ENCODE measurements at places on chromosomes 7 and 10.

DNA sequence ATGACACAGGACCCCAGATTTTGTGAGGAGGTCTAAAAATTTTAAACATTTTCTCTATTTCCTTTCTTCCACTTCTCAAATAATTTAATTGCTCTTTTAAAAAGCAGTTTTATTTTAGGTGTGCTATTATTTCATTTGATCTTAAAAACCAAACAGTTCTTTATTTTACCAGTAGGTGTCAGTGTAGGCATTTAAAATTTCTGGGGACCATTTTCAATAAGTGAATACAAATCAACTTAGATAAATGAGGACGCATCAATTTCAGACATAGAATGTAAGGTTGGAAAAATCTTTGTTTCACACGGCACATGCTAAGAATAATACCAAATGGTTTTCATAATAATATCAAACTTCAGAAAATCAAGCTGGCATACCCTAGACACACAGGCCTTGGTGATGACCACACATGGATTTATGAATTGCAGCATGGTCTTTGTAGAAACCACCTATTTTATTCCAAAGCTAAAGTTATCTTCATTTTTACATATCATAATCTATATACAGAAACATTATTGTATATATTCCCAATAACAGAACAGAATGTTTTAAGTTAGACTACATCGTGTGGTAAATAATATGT is 127.6 kb upstream of the SLC26A5 start:
- DNase-seq: no peak

DNA sequence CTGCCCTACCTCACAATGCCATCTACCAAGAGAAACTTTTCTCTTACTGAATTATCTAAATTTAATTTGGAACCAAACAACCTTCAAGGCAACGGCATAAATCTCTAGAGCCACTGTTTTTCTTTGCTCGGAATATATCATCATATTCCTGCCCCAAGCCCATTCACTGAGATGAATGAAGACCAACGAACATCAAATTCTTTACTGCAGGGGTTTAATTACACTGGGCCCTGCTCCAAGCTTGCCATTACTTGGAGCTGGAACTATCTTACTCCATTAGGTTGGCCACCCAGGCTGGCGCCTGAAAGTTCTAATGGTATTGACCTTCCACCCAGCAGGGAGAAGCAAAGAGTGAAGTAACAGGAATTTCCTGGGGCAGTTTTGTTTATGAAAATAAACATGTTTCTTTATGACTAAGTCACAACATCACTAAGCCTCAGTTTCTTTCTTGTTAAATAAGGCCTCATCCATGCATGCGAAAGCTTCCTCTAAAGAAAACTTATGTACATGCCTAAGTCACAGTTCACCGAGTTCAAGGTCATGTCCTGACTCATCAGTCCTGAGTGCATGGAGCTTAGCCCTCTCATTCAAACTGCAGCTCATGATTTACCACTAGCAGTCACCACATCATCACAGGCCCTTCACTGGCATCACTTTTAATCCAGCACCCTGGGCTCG is 42.1 kb upstream of the ANAPC16 start:
- no peak for DNase-seq

DNA sequence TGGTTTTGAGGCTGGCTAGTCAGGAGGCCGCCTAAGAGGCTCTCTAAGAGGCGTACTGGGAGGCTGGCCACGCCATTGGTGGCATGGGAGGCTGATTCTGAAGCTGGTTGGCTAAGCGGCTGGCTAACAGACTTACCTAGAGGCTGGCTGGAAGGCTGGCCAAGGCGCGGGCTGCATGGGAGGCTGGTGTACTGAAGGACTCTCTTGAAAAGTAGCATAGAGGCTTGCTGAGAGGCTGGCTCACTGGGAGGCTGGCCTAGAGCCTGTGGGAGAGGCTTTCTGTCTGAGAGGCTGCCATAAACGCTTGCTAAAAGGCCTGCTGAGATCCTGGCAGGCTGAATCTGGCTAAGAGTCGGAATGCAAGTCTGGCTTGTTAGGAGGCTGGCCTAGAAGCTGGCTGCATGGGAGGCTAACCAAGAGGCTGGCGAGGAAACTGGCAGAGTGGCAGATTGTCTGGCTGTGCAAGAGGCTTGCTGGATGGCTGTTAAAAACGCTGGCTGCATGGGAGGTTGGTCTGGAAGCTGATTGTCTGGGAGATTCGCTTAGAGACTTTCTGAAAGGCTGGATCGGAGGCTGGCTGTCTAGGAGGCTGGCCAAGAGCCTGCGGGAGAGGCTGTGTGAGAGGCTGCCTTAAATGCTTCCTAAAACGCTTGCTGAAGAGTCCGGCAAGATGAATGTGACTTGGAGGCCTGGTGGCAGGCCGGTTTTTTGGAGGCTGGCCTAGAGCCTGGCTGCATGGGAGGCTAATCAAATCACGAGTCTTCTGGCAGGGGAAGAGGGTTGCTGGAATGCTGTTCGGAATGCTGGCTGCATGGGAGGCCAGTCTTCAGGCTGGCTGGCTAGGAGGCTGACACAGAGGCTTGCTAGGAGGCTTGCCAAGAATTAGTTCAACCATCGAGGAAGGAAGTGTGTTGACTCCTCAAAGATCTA is 134.2 kb downstream of the OR13A1 start:
- DNase-seq: no peak

GRCh38 chr10:57905010-57905409 is 362.7 kb downstream of the IPMK start:
- DNase-seq: no peak

GRCh38 chr10:55169493-55169892 is 368.5 kb upstream of the PCDH15 start:
- DNase-seq: no peak

DNA sequence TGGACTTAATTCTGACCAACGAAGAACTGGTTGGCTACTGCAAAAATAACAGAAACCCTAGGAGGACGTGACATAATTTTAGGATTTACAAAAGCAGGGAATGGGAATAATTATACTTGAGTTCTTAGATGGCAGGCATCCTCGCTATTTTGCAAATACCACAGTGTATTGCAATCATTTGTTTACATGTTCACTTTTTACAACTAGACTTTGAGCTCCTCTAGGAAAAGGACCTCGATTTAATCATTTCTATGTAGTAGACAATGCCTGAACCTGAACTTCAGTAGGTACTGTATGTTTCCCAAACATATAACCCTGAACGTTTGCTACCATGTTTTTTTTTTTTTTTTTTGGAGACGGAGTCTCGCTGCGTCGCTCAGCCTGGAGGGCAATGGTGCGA is 137.7 kb downstream of the CNOT4 start:
- no peak for DNase-seq

DNA sequence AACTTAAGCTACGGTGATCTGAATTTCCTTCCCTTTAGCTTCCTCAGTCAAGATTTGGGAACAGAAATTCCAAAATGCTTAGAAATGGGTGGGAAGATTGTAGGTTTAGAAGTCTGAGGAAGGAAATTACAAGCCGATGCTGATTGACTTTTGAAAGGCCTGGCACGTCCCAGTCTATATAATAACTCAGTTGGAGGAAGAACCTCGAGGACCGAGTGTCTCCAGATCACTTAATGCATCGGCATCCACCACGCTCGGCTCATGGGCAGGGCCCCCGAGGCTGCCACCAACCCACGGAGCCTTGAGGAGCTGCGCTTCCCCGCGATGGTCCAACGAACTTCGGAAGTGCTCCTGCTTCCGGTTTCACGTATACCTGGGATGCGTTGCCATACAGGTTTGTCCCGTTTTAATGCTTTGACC is 10.4 kb upstream of the SP8 start:
- DNase-seq: no peak

DNA sequence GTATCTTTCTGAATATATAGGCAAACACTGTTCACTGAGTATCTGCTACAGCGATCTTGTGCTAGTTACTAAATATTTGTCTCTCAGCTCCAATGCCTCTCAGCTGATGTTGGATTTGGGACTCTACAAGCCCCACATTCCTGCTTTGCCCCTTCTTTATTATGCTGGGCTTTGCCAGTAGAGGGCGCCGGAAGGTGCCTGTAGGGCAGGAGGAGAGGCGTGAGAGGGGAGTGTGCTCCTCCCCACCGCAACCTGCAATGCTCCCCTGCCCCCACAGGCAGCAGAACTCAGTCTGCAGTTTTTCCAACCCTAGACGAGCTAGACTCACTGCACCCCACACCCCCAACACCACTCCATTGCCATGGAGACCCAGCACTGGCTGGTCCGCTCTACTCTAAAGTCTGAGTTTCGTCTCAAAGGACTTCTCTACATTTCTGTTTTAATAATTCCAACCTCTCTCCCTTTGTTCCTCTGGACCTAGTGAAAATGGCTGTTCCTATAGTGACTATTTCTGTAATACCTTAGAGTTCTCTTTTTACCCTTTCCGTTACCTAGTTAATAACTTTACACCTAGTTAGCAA is 337.6 kb downstream of the CCSER2 start:
- DNase-seq: no peak

GRCh38 chr7:18020138-18020715 is 7.4 kb downstream of the PRPS1L1 start:
- no peak for DNase-seq

DNA sequence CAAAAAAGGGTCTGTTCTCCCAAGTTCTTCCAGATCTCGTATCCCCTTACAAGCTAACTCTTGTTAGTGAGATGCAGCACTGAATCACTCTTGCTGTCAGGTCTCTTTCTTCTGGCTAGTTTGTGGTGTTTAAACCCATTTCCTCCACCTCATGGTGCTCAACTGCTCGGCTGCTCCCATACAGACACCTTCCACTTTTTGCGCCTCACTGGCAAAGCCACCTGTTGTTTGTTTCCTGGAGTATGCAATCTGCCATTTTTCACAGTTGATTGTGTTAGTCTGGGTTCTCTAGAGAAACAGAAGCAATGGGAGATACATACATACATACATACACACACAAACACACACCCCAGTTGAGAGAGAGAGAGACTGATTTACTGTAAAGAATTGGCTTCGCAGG is 124.4 kb upstream of the SP8 start:
- DNase-seq: no peak

- DNase-seq: no peak
Measured at GRCh38 chr10:62080905-62081304, 179.4 kb downstream of the ARID5B start.

DNA sequence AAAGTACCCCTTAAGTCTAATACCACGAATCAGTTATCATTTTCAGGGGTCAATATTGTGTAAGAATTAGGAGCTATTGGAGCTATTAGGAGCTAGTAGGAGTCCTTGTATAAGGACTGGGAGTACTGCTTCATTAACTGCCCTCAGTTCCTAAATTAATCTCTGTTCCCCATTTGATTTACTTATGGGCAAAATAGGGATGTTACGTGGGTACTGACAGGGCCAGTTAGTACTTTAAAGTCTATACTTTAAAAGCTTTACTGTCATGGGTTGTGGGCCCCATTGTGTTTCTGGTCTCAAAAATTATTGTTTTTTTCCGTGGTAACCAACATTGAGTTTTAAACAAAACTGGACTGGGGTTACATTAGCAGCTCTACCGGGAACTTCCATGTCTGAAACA is 60.3 kb downstream of the PRKAR2B start:
- no peak for DNase-seq

DNA sequence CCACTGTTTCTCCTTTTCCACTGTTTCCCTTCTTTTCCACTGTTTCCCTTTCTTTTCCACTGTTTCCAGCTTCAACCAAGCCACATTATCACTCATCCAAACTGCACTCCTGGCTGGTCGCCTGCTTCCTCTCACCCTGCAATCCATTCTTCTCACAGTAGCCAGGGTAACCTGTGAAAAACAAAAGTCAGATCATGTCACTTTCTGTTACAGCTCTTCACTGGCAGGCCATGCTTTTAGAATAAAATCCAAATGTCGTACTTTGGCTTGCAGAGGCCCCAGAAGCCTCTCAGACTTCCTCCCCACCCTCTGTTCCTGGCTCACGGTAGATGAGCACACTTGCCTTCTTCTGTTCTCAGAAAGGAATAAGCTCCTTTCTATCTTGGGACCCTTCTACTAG is 33.9 kb downstream of the STARD3NL start:
- no peak for DNase-seq

GRCh38 chr7:100080907-100081534 is 502 bp downstream of the ZNF3 start:
- DNase-seq: no peak

DNA sequence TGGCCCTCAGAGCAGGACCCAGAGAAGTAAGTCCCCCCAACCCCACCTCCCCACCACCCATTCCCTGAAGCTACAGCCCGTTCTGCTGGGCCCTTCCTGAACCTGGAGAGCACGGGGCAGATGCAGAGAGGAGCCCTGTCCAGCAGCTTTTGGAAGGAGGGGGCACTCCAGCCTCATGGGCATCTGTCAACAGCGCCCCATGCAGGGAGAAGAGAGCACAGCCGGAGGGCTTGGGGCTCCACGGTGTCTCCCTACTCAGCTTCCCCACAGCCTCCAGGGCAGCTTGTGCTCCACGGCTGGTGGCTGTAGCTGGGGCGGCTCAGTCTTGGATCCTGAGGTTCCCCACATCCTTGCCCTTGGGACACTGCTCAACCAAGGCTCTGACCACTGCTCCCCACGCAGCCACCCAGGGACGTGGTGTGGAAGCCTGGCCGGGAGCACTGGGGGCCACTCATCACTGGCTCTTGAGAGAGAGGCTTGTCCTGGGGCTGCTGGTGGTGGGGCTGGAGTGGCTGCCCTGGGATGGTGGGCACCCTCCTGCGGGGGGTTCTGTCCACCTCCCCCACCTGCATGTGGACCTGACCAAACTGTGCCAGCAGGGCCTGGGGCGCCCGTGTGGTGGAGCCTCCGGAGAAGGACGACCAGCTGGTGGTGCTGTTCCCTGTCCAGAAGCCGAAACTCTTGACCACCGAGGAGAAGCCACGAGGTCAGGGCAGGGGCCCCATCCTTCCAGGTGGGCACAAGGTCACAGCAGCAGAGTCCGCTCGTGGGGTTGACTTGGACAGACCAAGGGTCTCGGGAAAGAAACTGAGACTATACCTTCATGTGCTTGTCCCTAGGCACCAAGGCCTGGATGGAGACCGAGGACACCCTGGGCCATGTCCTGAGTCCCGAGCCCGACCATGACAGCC is 4.5 kb downstream of the PRAP1 start:
- no peak for DNase-seq

GRCh38 chr7:88184848-88185304 is 35.0 kb downstream of the SRI start:
- DNase-seq: no peak

DNA sequence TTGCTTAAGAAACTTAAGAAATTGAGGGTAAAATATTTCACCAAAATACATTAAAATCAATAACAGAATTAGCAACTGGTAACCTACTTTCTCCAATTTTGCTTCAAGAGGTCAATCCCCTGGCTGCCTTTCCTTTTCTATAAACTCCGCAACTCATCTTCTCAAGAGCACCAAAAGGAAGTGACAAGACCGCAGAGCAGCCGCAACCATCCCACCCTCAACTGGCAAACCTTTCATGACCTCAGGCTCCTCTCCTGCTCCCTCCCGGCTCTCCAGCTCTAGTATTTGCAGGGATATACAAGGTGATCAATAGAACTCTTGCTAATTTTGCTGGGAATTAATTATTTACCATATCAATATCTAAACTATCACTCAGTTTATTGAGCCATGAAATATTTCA is 88.9 kb downstream of the ATE1 start:
- no peak for DNase-seq

- DNase-seq: no peak
Measured at GRCh38 chr7:36155811-36156361, 2.8 kb downstream of the EEPD1 start.

Measured in T-helper 2 cell (primary cell).